ENCODE measurements at places on chromosomes 2 and 18.

DNA sequence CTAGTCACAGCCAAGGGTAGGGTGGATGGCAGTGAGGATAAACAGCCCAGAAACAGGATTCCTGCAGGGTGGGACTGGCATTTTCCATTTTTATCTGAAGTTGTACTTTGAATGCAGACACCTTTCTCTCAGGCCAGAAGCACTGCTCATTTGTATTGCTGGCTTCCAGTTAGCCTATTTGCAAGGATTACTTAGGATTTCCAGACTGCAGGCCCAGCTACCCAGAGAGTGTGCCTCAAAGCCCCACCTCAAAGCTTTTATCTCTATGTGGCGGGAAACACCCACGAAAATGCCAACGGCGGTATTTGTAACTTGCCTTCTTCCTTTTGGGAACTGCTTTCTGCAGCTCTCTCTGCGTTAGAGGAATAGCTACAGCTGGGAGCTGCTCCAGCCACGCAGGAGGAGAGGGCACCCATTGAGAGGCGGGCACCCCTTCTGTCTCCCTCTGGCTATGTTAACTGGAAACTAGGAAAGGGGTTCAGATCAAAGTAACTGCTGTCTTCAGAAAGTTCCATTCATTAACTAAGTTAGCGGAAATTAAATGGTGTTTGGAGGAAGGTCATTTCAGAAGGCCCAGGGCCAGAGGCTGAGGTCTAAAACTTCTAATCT lies 144.9 kb downstream of the TGIF1 start:
- no peak for DNase-seq

DNA sequence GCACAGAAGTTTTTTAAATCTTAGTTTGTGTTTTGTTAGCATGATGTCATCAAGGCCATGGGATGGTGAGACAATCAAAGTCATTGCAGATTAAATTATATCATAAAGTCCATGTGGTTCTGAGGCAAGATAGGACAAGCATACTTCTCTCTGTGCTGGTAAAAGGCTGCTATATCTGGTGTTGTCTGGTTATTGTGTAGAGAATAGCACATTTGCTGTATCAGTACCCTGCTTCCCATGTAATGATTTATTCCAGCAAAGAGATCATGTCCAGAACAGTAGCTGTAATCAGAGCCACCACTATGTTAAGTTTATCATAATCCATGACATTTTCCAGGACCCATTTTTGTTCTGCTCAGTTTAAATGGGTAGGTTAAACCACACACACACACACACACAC lies 123.0 kb downstream of the TTC27 start:
- DNase-seq: no peak

GRCh38 chr2:181258720-181259119 lies 198.5 kb upstream of the ITGA4 start:
- DNase-seq: peak; percentile 96

DNA sequence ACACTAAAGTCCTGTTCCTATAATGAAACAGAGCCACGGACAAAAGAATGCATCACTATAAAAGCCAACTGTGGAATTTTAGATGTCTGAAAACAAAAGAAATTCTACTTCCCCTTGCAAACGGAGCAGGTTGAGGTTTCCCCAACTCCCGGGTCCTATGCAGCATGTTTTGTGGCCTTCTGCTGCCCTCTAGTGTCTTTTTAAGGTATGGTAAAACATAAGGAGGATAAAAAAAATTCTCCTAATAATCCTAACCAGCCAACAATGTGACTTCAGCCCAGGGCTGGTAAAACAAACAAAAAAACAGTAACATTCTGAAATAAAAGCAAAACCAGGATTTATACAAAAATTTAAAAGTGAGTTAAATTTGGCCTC lies 539.5 kb downstream of the NRXN1 start:
- peak; percentile 19 for DNase-seq
